Cerebellar nuclear complex (tissue), 1 donor: ENCODE measurements at places on chromosomes 12 and 14.

- no peak for DNase-seq
These were observed 46.4 kb downstream of the DDHD1 start for GRCh38 chr14:53106768-53107167.

DNA sequence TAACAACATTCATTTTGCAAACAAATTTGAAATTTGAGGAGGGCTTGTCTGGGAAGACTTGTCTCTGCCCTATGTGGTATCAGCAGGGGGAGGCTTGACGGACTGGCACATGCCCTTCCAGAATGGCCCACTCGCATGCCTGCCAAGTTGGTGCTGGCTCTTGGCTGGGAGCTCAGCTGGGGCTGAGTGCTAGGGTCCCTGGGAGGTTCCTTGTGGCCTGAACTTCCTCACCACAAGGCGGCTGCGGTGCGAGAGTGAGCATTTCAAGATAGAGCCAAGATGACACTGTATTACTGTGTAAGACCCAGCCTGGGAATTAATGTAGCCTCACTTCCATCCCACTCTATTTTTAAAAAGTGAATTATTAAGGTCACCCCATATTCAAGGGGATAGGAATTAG, 271.6 kb upstream of the PLEKHG7 start:
- no peak for DNase-seq

DNA sequence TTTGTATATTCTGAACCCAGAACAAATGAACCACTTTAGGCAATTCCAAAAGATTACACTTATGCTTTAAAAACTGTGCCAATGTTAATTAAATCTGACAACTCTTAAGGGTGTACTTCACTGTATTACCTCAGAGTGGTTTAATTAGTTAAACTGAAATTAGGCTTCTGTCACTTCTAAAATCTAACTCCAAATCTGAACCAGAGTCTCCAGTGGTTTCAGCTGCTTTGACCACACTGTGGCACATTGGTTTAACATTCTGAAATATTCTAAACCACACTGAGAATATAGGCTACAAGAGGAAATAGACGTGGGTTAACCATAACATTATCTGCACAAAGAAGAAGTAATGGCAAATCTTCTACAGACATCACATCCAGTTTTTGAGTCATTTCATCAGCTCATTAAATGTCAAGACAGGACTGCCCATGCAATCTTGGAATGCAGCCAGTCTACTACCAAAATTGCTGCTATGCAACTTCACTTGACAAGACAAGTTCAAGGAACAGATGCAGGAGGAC, 94.8 kb downstream of the LRP6 start:
- no peak for DNase-seq

DNA sequence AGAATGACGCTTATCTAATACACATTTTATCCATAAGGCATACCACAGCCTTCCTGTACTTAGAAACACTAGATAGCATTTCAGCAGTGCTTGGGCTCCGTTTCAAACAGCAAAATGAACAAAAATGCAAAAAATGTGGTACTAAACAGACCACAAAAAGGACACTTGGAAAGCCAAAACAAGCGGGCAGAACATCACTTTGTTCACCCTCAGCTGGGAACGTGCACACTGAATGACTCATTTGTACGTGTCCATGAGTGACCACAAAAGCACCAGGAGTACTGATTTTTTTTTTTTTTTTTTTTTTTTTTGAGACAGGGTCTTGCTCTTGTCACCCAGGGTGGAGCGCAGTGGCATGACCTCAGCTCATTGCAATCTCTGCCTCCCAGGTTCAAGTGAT, 8.9 kb upstream of the FOXN3 start:
- DNase-seq, result no peak

DNA sequence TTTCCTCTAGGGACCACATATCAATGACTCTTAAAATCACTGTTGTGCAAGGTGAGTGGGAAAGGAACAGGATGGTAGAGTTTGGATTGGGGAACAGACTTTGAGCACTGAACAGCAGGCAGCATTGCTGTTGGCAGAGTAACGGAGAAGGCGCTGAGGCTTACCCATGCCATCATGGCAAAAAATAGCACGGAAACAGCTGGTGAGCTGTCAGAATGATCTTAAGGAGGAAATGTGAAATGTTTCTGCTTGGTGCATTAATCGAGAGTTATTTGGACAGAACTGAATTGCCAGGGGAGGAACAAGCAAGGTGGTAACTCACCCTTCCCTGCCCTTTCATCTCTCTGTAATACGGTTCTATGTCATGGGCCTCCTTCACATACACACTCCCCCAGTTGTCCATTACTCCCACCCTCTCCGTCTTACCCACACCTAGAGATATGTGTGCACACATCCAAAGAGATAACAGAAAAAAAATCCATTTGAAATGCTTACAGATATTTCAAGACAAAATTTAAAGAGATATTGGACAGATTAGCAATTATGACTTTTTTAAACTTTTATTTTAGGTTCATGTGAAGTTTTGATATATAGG, 572.5 kb downstream of the DIO2 start:
- peak; percentile 93 for DNase-seq

DNA sequence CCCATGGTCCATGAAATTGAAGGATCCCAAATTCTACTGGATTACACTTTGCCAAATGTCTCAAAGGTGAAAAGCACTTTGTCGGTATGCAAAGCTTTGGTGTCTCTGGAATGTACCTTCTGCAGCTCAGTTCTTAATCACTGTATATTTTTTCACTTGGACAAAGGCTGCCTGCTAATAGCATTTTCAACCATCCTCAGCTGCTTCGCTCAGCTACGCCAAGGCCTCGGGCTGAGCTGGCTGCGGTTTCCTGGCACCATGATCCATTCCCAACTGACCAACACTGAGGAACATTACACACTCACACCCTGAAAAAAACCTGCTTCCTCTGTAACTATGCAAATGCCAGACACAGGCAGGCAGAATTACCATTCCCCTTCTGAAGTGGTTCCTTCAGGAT, 335.2 kb downstream of the DPF3 start:
- DNase-seq, result peak; percentile 63

- DNase-seq, result no peak
These were observed 48.4 kb downstream of the CSRP2 start for GRCh38 chr12:76830436-76830835.

- no peak for DNase-seq
These were observed 143.1 kb downstream of the PRIMA1 start for GRCh38 chr14:93645200-93645599.

DNA sequence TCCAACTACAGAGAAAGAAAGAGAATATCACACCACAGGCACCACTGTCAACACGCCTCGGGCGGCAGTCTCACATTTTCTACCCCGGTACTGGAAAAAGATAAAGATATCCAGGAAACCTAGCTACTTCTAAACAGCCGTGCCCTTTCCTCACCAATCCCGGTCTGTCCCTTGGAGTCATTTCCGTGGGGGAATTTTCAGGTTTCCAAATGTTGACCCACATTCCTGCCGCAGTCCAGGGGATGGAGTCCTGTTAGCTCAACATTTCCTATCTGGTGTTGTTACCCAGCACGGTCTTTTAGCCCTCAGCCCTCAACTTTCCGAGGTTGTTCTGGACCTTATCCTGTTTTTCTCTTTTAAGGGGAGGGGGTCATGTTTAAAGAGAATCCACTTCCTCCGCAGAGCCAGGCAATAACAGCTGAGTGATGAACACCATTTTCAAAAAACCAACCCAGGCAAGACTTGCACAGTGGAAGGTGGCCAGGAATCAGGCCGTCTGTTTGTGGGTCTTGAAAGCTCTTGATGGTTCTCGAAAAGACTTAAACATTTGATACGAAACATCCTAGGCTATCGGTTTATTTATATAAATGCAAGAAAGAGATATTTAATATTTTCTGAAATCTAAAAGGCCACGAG, 4.6 kb downstream of the SSH1 start:
- DNase-seq, result no peak

DNA sequence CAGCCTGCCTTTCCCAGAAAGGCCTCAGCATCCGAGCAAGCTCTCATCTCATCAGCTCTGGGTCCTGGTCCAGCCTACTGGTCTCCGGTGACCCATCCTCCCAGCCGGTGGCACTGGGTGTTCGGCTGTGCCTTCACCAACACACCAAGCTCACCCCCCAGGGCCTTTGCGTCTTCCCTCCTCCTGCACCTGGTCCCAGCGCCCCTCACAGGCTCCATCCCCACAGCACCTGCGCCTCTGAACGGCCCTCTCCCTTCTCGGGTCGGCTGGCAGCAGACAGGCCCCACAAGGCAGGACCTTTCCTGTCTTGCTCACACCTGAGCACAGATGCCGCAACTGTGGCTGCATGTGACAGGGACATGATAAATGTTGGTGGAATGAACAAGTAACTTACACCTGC, 13.1 kb downstream of the P2RX2 start:
- DNase-seq, result no peak

GRCh38 chr14:54789781-54790480, 112.7 kb downstream of the GCH1 start:
- no peak for DNase-seq

- no peak for DNase-seq
These were observed 523 bp downstream of the GTF2H3 start for GRCh38 chr12:123634142-123634561.

DNA sequence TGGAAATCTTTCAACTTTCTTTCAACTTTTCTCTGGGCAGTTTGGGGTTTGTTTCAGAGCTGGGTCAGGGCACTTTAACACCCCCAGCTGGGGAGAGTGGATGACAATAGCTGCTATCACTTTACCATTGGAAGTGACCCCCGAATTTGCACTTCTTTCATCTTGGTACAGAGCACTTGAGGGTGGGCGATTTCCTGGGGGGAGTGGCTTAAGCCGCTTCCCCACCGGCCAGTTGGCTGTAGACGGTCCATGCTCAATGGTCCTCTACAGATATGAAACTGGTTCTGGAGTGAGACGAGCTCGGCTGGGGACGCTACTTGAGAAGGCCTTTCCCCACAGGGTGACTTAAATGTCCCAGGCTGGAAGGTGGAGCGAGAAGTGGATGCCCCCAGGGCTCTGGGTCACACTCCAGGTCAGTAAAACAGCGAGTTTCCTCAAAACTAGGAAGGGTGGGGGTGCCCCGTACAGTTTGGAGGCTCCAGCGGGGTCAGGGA, at the start of gene VRTN:
Gene VRTN, plus strand, starts transcription at position 231 of the 494 bp plus-strand sequence. CDS start 8,313 bp downstream, outside the sequence.
- no peak for DNase-seq

GRCh38 chr12:131639270-131639940, 71.5 kb upstream of the SFSWAP start:
- DNase-seq, result no peak

DNA sequence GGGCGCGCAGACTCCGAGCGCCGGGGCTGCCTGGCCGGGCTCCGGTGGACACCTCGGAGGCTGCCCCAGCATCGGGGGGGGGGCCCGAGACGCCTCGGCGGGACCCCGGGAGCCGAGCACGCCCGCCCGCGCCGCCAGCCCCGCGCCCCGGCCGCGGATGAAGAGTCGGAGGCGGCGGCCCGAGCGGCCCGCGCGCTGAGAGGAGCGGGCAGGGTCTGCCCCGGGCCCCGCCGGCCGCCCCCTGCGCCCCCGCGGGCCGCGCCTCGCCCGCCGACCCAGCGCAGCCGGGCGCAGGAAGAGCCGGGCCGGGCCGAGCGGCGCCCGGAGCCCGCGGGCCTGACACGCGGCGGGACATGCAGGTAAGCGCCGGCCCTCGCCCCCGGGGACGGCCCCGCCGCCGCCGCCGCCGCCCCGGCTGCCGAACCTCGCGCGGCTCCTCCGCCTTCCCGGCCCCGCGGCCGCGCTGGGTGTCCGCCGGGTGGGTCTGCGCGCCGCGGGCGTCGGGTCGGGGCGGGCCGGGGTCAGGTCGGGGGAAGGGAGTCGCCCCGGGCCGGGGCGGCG, 63.7 kb downstream of the FBXL14 start:
- DNase-seq, result no peak

DNA sequence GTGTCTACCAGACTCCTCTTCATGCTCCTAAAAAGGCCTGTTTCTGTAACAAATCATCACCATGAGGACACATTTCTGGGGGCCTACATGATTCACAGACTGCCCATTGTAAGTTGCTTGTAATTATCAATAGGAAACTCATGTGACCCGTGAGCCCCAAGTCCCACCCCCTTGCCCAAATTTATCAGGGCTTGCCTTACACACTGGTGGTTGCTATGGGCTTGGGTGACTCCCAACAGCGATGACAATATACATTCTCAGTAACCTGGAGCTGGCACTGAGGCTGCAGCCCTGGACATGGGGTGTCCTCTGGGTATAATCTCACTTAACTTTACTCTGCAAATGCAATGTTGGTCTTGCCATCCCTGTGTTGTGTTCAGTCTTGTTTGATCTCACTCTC, 149.2 kb downstream of the NRXN3 start:
- no peak for DNase-seq

DNA sequence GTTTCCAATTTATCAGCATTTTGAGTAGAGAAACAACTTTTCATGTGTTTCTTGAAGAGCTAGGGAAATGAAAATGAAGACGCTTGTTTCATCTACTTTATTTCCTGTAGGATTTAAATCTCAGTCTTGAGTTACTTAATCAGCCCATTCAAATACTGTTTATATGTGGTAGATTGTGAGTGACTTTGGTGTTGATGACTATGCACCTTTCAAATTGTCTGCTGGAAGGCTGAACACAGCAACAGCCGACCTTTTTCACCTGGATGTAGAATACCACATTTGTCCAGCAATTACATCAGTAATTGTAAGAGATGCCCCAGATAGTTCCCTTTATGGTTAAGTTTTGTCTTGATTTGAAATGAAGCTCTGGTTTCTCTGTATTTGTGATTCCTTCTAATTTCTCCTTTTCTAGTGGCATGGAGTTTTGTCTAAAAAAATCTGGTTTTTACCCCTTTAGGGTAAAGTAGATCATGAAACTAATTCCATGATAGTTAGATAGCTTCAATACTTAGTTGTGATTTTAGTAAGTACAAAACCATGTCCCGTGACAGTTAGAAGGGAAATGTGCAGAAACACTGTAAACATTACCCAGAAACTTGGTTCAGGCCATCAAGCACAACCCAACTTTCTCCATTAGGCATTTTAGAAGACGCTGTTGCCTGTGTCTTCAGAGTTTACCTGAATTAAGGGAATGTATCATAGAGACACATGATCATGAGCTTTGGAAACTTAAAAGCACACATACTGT, 165.0 kb downstream of the SRGAP1 start:
- DNase-seq, result no peak

DNA sequence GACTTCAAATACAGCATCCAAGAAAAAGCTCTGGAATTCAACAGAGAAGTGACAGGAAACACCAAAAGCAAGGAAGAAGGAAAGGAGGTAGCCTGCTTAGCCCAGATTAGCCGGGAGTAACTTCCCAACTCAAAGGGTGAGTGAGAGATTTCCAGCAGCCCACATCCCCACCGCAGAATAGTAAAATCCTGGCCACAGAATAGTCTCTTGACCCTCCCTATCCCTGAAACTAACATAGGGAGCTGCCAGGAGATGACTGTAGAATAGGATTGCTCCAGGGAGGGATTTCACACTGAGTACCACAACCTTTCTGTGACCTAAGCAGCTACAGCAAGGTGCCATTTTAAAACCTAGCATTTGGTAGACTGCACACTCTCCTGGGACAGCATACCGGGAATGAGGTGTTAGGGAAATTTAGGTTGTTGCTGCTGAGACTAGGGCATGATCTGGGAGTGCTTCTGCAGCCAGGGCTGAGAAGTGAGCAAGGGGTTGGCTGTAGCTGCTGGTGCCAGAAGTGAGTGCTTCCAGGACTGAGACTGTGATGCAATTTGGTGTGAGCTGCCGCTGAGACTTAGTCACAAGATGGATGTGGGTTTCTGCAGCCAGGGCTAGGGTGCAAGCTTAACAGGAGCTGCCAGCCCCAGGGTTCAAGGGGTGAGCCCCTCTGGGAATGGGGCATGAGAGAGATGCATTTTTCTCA, 66.0 kb downstream of the TMTC3 start:
- DNase-seq, result no peak

GRCh38 chr12:118356809-118357256, 15.9 kb downstream of the TAOK3 start:
- DNase-seq, result no peak
